Activated CD8-positive, alpha-beta T cell treated with anti-CD3 and anti-CD28 coated beads, Interleukin-2, amount 10 ng/mL, durations not matched to agents 7 days and 5 days (primary cell): ENCODE measurements at places on chromosomes 7 and 10.

DNA sequence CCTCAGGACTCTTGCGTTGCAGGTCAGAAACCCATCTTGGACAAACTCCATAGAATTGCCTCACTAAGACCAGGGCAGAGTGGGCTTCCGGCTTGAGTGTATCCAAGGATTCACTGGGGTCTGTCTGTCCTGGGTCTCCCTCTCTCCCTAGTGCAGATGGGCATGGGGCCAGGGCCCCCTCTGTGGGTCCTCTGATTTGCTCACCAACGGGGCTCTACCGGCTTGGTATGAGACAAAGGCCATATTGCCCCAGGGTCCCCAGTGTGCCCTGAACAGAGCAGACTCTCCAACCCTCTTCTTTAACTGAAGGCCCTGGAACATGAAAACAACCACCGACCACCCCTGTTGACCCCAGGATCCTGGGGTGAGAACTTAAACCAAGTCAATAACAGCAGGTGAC lies 68.2 kb upstream of the CHST15 start:
- DNase-seq: no peak

DNA sequence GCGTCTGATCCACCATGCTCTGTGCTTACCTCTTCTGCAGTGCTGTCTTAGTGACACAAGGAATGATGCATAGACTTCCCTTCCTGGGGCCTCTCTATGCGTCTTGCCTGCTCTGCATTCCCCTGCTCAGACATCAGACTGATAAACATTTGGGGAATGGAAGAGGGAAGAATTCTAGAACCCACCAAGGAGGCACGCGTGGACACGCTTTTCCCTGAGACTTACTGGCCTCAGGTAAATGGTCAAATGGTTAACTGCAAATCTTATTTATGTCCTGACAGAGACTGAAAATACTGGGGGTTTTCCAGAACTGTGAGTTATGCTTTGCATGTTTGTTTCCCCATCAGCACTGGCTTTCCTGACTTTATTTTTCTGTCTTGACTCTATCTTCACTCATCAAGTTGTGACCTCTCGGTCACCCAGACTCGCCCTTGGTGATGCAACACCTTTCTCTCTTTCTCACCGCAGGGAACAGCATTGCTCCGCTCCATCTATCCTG lies 285.9 kb upstream of the FZD8 start:
- DNase-seq: no peak

DNA sequence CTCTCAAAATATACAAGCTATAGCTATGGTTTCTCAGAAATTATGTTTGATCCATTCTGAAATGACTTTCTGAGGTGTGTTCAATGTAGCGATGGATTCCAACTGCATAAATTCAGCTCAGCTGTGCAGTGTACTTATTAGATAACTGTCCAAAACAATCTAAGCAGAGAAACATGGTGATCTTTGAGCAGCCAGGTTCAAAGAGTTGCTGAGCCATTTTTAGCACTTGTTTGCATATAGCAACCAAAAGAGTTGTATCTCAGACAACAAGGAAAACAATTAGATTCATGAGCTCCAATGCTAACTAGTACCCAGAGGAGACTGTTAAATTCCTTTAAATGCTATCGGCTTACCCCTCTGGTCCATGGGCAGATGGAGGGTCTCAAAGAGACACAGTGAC lies 15.9 kb upstream of the KCNIP2 start:
- no peak for DNase-seq

DNA sequence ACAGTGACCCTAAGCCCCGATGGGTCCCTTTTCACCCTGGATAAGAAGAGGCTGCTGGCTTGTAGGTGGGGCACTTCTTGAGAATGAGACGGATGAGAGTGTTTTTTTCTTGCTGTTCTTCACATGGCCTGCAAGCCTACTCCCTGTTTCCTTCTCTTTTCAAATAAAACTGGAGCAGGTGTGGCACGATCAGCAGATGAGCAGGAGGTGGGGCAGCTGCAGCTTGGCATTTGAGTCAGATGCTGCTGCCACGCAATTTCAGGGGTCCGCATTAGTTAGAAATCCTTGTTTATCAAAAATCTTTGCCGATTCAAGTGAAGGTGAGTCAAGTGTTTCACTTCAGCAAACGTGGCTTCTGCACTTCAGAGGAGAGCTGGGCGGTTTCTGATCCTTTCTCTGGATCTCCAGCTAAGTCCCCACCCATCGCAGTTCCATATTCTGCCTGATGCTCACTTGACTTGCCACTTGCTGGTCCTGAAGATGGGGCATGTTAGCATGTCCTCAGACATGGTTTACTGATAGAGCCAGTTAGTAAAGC lies 20.8 kb downstream of the WDFY4 start:
- no peak for DNase-seq

- no peak for DNase-seq
Measured at GRCh38 chr7:3154317-3154716, 110.7 kb upstream of the CARD11 start.

GRCh38 chr10:56920601-56921261 lies 559.7 kb upstream of the ZWINT start:
- no peak for DNase-seq
